T1000 (cell line): ENCODE measurements at places on chromosomes 6 and 20.

DNA sequence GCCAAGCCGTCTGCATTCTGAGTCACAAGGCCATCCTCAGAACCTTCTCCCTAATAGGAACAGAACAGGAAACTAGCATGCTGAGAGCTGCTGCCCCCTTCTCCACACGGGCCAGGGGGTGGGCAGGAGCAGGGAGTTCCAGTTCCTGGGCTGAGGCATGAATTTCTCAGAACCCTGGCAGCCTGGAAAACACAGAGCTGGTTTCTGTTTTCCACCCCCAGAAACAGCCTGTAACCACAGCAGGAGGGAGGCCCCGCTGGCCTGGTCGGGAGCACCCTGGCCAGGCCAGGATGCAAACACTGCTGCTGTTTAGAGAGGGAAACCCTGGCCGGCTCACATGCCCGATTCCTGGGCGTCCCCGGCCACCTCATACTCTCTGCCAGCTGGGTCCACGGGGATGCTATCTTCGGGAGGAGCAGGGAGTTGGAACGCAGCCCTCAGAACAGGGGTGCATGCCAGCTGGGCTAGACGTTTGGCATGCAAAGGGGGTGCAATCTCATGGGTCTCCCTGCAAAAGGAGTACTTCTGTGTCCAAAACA lies 130.1 kb downstream of the NFATC2 start:
- no peak for DNase-seq

- no peak for DNase-seq
Measured at GRCh38 chr6:117142995-117143394, 122.4 kb upstream of the VGLL2 start.

DNA sequence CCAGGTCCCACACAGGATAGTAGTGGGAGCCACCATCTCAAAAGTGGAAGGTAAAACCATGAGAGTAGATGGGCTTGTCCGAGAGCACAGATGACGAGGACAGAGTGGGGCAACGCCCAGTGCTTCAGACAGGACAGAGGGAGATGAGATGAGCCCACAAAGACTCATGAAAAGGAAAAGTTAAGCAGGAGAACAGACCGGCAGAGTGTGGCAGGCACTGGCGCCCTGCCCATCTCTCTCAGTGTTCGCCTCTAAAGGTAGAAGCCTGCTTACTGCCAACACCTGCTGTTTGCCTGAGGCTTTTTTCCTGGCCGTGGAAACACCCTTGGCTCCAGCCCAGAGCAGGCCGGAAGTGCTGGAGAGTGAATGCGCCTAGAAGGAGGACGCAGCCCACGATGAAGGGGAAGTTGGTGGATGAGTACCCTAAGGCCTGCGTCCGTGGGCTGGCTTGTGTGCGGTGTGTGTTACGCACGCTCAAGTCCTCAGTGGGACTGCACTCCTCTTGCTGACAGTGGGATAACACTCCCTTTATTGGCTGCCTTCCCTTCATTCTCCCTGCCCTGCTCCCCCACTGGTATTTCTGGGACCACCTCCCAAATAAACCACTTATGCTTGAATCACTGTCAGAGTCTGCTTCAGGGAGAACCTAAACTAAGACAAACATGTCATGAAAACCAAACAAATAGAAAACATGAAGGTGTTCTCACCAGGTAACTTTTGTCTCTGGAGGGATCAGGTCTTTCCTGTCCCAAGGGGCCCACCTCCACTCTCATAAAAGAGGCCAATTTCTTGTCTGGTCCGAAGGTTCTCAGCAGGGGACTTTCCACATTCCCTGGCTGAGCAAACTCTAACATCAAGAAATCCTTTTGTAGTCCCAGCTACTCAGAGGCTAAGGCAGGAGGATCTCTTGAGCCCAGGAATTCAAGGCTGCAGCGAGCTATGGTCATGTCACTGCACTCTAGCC lies 9.1 kb upstream of the FOXP4 start:
- no peak for DNase-seq

DNA sequence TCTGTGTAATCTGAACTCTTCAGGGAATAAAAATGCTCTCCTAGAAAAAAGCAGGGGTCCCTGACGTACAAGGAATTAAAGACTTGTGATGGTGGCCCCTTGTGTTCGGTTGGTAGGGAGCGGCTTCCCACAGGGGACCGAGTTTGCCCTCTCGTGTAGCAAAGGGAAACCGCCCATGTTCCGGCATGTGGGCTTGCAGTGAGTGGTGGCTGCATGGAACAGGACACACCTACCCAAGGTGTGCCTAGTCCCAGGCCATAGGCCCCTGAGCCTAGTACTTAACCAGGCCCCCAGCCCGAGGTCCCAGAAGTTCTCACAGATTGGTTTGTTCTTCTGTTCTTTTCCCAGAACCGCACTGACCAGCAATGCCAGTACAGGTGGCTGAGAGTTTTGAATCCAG lies 15.5 kb downstream of the MYBL2 start:
- DNase-seq = no peak

GRCh38 chr20:36318166-36318565 lies 12.0 kb downstream of the DLGAP4 start:
- no peak for DNase-seq

- DNase-seq = no peak
Measured at GRCh38 chr6:126657561-126658175, 317.8 kb downstream of the CENPW start.

- DNase-seq = peak; percentile 95
Measured at GRCh38 chr6:17706580-17707370, at the start of gene NUP153. Gene NUP153, minus strand, starts transcription at chr6:17706925. Its CDS starts 538 bp downstream, at chr6:17706387.

- DNase-seq = no peak
Measured at GRCh38 chr6:157911786-157912185, 69.9 kb upstream of the SYNJ2 start.

DNA sequence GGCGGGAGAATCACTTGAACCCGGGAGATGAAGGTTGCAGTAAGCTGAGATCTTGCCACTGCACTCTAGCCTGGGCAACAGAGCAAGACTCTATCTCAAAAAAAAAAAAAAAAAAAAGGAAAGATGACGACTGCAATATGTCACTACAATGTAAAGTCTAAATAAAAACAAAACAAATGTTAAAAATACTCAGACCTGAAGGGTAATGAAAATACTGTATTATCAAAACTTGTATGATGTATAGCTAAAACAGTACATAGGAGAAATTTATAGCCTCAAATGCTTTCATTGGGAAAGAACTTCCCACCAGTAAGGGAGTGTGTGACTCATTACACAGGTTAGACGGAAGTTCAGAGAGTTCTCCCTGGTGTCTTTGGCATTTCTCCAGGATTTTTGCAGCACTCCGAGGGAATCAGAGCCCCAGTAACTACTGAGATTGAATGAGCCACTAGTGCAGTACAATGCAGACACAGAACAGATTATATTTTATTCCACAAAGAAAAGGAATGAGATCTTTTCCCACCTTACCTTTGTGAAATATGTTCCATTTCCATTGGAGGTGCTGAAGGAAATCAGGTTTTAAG lies 12.5 kb upstream of the RALGAPB start:
- peak; percentile 8 for DNase-seq

DNA sequence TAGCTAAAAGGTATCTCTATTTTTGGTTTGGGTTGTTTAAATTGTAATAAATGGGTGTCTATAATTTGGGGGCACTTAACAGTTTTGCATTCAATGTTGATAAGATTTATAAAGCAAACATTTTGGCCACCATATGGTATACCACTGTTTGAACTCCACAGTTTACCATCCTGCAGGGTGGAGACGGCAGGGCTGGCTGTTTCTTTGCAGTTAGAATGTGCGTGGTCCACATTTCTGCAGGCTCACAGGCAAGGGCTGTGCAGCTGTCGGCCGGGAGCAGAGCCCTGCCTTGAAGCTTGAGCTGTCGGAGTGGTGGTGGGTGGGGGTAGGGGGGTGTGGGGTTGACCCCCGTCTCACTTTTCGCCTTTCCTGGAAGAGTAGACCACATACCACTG lies 135.9 kb downstream of the CDH4 start:
- no peak for DNase-seq

DNA sequence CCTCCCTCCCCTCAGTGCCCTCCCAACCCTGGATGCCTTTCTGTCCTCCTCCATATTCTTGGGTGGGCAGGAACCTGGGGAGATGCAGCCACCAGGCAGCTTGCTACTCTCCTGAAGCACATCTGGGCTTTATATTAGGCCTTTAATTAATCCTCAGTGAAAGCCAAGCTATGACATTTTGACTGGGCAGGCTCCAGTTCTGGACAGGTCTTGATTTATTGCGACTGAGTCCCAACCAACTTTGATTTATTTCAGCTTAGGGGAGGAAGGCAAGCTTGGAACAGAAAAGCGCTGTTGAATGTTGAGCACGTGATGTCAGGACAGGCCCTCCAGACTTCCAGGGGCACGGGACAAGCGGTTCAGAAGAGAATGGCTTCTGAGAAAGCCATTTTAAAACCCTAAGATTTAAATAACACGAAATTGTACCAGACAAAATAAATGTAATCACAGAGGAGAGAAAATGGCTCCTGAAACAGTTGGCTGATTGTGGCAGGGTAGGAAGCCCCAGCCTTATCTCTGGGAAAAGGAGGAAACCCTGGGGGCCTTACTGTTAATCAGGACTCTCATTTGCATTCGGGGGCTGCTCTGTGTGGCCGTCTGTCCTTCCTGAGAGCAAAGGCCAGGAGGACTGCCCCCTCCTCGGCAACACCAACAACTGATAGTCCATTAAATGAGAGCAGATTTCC lies 294.2 kb downstream of the FOXC1 start:
- DNase-seq = no peak

DNA sequence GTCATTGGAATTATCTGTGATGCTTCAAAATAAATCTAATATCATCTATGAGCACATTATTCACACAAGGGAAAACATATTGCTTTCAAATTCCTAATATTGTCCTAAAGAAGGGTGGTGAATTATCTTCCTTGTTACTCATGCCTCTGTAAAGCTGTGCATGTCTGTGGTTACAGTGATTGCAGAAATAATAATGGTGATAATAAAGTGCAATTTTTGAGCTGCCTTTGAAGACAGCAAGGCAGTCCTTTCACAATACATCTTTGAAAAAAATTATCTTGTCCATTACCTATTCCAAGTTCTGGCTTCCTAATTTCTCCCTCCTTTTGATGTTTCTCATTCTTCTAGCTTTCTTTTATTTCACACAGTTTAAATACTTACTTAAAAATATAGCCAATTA lies 442.1 kb upstream of the EYS start:
- no peak for DNase-seq

DNA sequence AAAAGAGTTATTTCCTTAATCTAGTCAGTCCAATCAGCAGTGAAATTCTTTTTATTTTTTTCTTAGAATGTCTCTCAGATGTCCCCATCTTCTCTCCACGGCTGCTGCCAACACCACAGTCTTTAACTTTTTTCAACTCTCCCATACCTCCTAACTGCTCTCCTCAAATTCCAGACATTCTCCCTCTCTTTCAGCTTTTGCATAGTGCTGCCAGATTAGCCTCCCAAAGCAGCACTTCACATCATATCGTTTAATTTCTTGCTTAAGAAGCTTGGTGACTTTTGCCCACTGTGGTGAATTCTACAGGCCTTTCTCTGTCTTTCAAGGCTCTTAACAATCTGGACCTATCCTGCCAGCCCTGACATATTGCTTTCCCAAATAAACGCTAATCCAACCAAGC lies 233.4 kb downstream of the UST start:
- no peak for DNase-seq

GRCh38 chr20:61073376-61073775 lies 178.7 kb upstream of the CDH4 start:
- no peak for DNase-seq

GRCh38 chr6:108581932-108582475 lies 21.3 kb downstream of the FOXO3 start:
- DNase-seq = no peak

DNA sequence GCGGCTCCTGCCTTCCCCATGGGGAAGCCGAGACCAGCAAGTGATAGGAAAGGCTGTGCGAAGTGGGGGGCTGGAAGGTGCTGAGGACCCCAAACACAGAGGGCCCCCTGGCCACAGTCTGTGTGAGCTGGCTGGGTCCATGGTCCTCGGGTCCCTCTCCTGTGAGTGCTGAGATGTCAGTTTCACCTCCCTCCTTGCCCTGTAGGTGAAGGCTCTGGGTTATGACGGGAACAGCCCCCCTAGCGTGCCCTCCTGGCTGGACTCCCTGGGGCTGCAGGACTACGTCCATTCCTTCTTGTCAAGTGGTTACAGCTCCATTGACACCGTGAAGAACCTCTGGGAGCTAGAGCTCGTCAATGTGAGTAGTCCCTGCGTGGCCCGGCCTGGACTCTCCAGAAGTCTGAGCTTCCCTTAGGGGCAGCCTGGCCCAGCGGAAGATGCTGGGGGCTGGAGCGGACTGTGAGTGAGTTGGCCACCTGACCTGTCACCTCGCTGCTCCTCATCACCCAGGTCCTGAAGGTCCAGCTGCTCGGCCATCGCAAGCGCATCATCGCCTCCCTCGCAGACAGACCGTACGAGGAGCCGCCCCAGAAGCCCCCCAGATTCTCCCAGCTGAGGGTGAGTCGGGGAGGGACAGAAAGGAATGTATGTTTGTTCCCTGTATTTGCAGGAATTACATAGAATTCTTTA lies 61.7 kb downstream of the TCP11 start:
- no peak for DNase-seq

GRCh38 chr20:61736751-61737310 lies 328.9 kb downstream of the TAF4 start:
- no peak for DNase-seq

- no peak for DNase-seq
Measured at GRCh38 chr20:35600176-35600992, 15.2 kb upstream of the SPAG4 start.
